ENCODE measurements at places on chromosomes 7 and 10. TPM values are rescaled to one million over a fixed set of nuclear protein-coding genes. Genes with fewer than 3 reads are reported as not detected.
A peak's percentile ranks its signal among the peaks of the same experiment; 100 is the strongest.

The HOXA4 gene
- 0.96 TPM for polyA plus RNA-seq

DNA sequence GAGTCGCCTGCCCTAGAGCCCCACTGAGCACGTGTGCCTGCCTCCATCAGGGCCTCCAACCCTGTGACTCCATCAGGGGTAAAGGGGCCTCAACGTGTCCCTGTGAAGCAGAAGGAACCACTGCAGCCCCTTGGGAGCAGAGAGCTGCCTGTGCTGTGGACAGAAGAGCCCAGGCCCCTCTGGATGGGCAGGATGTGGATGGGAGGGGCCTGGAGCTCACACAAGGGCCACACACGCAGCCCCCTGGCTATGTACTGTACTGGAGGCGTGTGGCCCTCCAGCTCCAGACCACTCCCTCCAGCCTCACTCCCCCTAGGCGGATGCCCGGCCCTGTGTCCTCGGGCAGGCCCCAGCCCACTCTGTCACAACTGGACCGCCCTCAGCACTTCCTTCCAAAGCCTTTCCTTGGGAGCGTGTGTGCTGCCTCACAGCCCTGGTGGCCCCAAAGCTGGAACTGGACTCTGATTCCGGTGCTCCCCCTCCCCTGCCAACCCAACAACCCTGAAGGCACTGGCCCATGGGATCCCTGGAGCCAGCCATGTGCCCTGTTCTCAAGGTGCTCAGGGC lies 238.0 kb downstream of the TCERG1L start:
- no peaks in the 10 kb centered on the region for H3K36me3 ChIP-seq
- H3K4me1 ChIP-seq: no peaks in the 10 kb centered on the region
- H3K4me3 ChIP-seq: no peak overlapping the region
- no peak overlapping the region for H3K27ac ChIP-seq

DNA sequence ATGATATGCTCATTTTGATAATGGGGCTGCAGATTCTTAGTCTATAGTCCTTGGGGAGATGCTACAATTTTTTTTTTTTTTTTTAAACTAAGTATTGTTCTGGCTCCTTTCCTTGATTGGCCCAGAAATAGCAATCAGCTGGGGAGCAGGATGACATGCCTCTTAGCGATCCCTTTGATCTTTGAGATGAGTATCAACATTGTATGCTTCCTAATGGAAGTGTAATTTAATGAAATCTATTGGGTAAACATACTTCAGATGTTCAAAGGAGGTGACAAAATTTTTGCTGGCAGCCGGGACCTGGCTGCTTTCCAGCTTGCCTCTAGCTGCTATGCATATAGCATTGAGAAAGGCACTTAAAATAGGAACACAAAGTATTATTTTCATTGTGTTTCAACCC lies 43.5 kb downstream of the VTI1A start:
- DNase-seq: peak; percentile 23
- peak overlapping the region; percentile 4 for H3K27ac ChIP-seq
- no peak overlapping the region for H3K4me3 ChIP-seq
- no peaks in the 10 kb centered on the region for H3K27me3 ChIP-seq

GRCh38 chr10:19968745-19969144 lies 152.5 kb downstream of the PLXDC2 start:
- no peak for DNase-seq
- H3K36me3 ChIP-seq: no peaks in the 10 kb centered on the region
- no peaks in the 10 kb centered on the region for H3K27me3 ChIP-seq
- no peaks in the 10 kb centered on the region for H3K4me1 ChIP-seq
- no peak overlapping the region for H3K27ac ChIP-seq
- no peak overlapping the region for H3K4me3 ChIP-seq

- no peak for DNase-seq
- H3K27me3 ChIP-seq: no peaks in the 10 kb centered on the region
- no peaks in the 10 kb centered on the region for H3K36me3 ChIP-seq
- H3K4me1 ChIP-seq: no peaks in the 10 kb centered on the region
Observed at GRCh38 chr7:106992511-106992910, 52.0 kb upstream of the PRKAR2B start.

GRCh38 chr7:114940220-114940619 lies 18.3 kb downstream of the MDFIC start:
- no peak for DNase-seq
- H3K4me3 ChIP-seq: no peak overlapping the region

DNA sequence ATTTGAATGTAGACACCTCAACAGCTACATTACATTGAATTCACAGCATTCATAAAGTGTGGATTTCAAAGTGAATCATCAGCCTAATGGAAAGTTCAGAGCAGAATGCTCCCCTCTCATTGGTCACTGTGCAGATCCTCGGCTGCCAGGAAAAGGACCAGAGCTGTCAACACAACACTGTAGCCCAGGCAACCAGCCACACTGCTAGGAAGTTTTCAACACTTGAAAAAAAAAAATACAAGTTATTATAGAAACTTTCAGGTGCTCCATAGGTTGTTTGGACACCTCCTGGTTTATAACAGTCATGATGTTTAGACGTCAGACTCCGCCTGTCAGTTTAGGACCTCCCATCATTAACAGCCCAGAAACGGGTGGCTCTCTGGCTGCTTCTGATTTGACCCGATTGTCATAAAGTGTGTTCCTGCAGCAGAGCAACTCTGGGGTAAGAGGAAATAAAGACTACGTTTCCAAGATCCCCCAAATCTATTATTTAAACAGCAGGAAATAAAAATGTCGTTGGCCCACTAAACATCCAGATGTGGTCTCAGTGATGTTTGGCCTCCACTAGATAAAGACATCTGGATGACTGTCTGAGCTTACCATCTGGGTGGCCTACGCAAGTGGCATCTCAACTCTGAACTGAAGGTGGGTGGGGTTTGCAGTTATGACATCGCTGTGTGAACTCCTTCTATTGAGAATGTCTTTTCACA lies 117.4 kb downstream of the CABCOCO1 start:
- no peaks in the 10 kb centered on the region for H3K4me1 ChIP-seq
- no peak overlapping the region for H3K27ac ChIP-seq
- peak; percentile 61 for DNase-seq
- no peak overlapping the region for H3K4me3 ChIP-seq

GRCh38 chr7:120842121-120842621 lies 15.8 kb downstream of the TSPAN12 start:
- peak overlapping the region; percentile 12 for H3K27ac ChIP-seq
- no peaks in the 10 kb centered on the region for H3K36me3 ChIP-seq
- H3K27me3 ChIP-seq: no peaks in the 10 kb centered on the region
- DNase-seq: peak; percentile 12
- no peak overlapping the region for H3K4me3 ChIP-seq
- H3K4me1 ChIP-seq: no peaks in the 10 kb centered on the region

DNA sequence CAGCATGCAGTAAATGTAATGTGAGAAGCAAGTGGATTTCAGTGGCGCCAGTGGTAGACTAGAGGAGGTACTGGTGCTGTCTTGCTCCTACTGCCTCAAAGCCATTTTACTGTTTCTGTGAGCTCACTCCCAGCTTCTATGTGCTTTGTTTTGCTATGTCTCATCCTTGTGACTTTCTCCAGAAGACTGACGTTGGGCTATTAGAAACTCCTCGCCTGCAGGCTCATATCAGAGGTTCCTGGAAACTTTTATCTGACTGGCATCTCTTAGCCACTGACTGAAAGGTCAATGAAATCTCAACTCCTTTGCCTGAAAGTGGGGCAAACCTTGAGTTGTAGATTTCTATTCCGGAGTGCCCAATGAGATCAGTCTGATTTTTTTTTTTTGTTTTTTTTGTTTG lies 66.4 kb upstream of the SORCS1 start:
- no peaks in the 10 kb centered on the region for H3K27me3 ChIP-seq
- H3K4me1 ChIP-seq: no peaks in the 10 kb centered on the region
- no peak overlapping the region for H3K27ac ChIP-seq
- DNase-seq: no peak

GRCh38 chr10:7053195-7053594 lies 357.6 kb downstream of the SFMBT2 start:
- H3K4me3 ChIP-seq: no peak overlapping the region
- H3K27me3 ChIP-seq: no peaks in the 10 kb centered on the region
- H3K36me3 ChIP-seq: no peaks in the 10 kb centered on the region
- no peaks in the 10 kb centered on the region for H3K4me1 ChIP-seq

GRCh38 chr7:30047124-30047523 lies 18.9 kb downstream of the PLEKHA8 start:
- DNase-seq: no peak
- H3K27ac ChIP-seq: no peak overlapping the region
- H3K27me3 ChIP-seq: no peaks in the 10 kb centered on the region

GRCh38 chr7:142384493-142384922 lies 126.7 kb upstream of the PRSS58 start:
- no peaks in the 10 kb centered on the region for H3K27me3 ChIP-seq
- H3K27ac ChIP-seq: peak overlapping the region; percentile 20
- H3K36me3 ChIP-seq: no peaks in the 10 kb centered on the region
- peaks cover 4% of the 10 kb centered on the region for H3K4me1 ChIP-seq

GRCh38 chr10:49271346-49271745 lies 27.6 kb upstream of the C10orf71 start:
- no peaks in the 10 kb centered on the region for H3K36me3 ChIP-seq
- no peaks in the 10 kb centered on the region for H3K27me3 ChIP-seq
- H3K27ac ChIP-seq: no peak overlapping the region
- no peak overlapping the region for H3K4me3 ChIP-seq
- no peak for DNase-seq
- H3K4me1 ChIP-seq: no peaks in the 10 kb centered on the region

DNA sequence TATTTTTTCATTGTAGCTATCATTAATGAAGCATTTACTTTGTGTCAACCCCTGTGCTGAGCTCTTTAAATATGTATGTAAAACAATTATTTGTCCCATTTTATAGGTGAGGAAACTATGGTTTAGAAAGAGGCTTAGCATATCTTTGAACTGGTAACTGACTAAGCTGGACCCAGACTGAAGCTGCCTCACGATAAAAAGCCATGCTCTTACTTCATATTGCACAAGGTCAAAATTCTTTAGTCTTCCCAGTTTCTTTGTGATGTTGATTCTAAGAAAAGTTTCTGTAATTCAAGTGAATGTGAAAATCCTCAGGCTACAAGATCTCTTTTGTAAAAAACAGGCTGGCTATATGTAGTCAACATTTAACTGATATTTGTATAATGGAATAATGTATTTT lies 46.6 kb upstream of the SLC16A12 start:
- no peak for DNase-seq
- no peak overlapping the region for H3K27ac ChIP-seq
- no peaks in the 10 kb centered on the region for H3K4me1 ChIP-seq
- H3K27me3 ChIP-seq: no peaks in the 10 kb centered on the region
- no peaks in the 10 kb centered on the region for H3K36me3 ChIP-seq
- no peak overlapping the region for H3K4me3 ChIP-seq

DNA sequence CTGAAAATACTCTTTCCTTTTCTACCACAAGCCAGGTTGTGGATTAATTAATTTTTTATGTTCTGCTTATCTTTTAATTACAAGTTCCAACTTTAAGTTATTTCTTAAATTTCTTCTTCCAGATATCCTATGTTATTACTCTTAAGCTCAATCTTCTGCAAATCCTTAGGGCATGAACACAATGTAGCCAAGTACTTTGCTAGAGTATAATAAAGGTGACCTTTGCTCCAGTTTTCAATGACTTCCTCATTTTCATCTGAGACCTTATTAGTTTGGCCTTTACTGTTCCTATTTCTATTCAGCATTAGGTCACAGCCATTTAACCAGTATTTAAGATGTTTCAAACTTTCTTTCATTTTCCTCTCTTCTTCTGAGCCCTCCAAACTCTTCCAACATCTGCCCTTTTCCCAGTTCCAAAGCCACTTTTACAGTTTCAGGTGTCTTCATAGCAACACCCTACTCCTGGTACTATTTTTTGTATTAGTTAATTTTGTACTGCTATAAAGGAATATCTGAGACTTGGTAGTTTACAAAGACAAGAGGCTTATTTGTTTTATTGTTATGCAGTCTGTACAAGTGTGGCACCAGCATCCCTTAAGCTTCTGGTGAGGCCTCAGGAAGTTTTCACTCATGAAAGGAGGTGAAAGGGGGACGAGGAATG lies 886.2 kb upstream of the GHITM start:
- no peaks in the 10 kb centered on the region for H3K36me3 ChIP-seq
- H3K27me3 ChIP-seq: no peaks in the 10 kb centered on the region
- no peak overlapping the region for H3K27ac ChIP-seq
